ENCODE measurements at places on chromosomes 6 and 20.

DNA sequence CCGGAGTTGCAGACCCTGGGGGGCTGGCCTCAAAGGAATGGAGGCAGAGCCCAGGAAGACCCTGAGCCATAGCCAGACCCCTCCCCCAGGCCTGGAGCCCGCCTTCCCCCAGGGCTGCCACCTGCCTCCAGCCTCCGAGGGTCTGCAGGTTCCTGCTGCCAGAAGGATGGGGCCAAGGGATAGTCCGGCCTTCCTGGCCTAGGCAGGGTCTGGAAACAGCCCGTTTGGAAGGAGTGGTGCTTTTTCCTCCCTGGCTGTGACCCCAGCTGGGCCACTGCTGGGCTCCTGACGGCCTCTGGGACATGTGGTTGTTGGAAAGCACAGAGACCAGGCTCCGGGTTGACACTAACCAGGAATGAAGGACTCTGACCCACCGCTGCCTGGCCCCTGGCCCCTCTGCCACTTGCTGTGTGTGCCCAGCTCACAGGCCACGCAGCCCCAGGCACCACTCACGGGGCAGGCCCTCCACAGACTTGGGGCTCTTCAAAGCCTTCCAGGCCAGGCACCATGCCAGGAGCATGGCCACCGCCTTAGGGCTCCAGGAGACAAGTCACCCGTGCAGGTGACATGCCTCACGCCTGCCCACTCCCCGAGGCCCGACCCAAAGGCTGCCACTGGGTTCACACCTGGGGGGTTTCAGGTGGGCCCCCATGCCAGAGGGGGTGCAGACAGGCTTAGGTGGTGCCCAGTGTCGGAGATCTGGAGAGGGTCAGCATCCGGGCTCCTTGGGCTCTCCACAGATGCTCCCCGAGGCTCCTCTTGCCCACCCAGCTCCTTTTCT is 3.9 kb upstream of the LAMA5 start:
- no peak for DNase-seq

- no peak for DNase-seq
These were observed 160.0 kb downstream of the PLCB4 start for GRCh38 chr20:9228774-9229450.

DNA sequence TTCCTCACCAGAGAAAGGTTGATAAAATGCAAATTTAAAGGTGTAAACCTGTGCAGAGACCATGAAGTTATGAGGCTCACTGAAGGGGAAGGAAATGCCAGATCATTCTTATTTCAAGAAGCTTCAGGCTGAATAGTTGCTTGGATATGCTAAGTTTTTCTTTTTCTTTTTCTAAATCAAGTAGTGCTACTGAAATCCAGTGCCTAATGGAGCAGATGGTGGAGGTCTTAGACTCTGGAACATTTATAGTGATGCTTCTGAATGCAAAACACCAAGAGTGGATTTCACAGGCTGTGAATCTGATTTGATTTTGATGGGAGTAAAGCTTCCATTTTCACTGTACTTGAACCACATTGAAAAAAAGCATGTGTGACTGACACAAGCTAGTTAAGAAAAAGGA is 151.2 kb upstream of the BEND3 start:
- DNase-seq: no peak

DNA sequence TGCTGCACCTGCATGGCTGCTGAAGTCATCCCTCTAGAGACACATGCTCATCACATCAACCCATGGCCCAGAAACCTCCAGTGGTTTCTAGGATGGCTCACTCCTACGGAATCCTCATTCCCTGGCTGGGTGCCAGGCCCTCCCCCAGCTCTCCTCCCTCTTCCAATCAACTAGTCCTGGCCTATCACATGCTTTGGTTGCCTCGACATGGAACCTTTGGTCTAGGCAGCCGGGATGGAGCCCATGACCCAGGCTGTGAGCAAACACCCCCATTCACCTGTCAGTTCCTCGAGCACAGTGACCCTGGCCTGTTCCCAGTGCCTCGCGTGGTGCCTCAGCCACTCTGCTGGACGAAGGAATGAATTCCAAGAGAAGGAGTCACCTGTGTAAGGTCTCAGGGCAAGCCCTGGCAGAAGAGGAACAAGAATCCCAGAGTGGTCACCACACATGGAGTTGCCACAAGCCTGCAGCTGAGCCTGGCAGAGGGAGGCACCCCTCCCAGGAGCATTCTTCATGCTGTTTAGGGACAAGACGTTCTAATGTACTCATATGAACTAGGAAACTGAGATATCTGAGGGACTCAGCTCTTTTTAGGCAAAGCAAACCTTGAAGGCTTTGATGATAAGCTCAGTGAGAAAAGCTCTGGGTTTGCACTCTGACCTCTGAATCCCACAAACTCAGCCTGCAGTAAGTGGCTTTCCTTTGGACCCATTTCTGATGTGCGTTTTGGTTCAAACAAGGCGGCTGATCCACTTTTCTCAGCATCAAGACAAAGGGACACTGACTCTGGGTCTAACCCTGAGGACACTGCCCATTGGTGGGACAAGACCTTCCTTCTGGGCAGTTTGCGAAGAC is 40.2 kb downstream of the PPP1R3G start:
- no peak for DNase-seq

DNA sequence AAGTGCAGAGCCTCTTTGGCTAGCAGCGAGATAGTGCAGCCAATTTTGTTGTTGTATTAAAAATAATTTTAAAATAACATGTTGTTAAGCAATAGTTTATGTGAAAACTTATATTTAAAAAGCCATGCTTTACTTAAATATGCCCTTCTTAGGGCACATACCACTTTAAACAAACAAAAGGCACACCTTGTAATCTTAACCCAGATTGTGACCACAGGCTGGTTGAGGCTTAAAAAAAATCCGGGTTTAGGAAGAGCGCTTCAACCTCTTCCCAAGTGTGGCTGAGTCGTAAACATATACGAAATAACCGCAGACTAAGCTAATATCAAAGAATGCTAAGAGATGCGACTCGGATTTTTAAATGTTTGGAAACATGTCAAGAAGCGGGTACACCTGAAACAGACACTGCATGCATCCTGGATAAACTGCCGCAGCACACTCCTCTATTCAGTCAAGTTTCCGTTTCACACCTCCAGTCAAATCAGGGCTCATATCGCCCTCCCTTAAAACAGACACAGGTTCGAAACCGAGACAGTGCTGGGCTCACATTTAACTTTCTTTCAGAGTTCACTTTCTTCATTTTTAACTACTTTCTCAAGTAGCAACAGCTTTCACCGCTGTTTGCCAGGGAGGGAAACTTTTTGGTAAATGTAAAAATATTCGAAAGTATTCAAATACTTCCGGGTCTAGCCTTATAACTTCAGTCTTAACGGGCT is 1.5 kb downstream of the DEK start:
- DNase-seq: no peak

DNA sequence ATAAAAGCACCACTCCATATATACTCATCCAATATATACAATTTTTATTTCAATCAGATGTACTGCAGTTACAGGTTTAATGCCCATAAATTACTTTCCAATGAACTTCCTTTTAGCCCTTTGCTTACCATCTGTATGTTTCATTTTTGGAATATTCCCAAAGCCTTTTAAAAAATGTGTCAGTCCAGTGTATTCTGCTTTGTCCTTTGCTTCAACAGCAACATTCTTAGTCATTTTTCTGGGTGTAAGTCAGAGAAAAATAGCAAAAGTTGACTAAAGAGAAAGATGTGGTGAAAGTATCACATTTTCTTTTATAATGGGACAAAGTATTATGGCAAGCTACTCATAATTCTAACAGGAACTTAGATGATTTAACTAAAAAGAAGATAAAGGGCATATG is 15.2 kb downstream of the DSE start:
- no peak for DNase-seq

DNA sequence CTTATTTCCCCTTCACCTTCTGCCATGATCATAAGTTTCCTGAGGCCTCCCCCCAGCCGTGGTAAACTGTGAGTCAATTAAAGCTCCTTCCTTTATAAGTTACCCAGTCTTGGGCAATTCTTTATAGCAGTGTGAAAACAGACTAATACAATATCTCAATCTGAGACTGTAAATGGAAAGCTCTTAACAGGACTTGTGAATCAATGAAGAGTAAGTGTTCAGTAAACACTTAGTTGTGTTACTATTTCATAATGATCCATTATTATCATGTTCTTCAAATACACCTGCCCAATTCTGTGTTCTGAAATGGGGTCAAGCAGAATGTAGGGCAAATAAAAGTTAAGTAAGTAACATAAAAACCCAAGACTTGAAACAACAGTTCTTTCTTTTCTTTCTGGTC is 266.2 kb downstream of the TENT5A start:
- DNase-seq: no peak
